ENCODE measurements at places on chromosomes 2 and 18. TPM values are rescaled to one million over a fixed set of nuclear protein-coding genes. Genes with fewer than 3 reads are reported as not detected.
A peak's percentile ranks its signal among the peaks of the same experiment; 100 is the strongest.

CNGA3 gene
- not detected for total RNA-seq

AP1S3 gene
- 25.5 TPM for total RNA-seq

GRCh38 chr2:237967463-237967951, 693 bp downstream of the UBE2F start:
- peak; percentile 42 for DNase-seq
- H3K27me3 ChIP-seq: no peaks in the 10 kb centered on the region
- H3K4me1 ChIP-seq: peaks cover 19% of the 10 kb centered on the region
- no peaks in the 10 kb centered on the region for H3K36me3 ChIP-seq
- peak overlapping the region; percentile 83 for H3K4me3 ChIP-seq

DNA sequence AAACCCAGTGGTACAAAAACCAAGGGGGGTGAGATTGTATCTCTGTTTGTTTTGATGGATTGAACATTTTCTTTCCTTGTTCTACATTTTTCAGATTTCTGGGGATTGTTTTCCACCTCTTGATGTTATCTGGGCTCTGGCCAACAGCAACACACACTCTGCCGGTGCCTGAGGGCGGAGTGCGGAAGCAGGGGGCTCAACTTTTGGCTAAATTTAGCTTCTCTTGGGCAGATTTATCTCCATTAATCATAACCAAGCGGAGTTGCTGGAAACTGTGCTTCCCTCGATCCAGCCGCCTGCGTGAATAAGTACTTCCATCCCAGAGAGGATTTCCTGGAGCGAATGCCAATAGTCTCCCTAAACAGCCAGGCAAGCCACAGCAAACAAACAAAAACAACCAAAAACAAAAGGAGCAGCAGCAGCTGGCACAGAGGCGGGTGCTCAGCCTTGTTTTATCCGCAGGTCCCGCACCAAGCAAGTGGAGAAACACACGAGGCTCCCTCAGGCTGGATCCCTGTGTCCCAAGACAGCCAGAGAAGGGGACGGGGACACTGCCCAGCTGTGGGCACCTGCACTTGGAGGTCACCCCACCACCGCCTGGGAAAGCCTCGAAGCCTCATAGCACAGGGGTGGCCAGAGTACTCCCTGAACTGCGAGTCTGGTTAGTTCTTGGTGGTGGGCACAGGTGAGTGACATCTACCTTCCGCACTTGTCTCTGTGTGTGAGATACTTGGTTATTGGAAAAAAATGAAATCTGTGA, 143.4 kb downstream of the NDUFA10 start:
- H3K27me3 ChIP-seq: no peaks in the 10 kb centered on the region
- H3K4me3 ChIP-seq: no peak overlapping the region
- H3K36me3 ChIP-seq: peaks cover 4% of the 10 kb centered on the region
- H3K4me1 ChIP-seq: no peaks in the 10 kb centered on the region

DNA sequence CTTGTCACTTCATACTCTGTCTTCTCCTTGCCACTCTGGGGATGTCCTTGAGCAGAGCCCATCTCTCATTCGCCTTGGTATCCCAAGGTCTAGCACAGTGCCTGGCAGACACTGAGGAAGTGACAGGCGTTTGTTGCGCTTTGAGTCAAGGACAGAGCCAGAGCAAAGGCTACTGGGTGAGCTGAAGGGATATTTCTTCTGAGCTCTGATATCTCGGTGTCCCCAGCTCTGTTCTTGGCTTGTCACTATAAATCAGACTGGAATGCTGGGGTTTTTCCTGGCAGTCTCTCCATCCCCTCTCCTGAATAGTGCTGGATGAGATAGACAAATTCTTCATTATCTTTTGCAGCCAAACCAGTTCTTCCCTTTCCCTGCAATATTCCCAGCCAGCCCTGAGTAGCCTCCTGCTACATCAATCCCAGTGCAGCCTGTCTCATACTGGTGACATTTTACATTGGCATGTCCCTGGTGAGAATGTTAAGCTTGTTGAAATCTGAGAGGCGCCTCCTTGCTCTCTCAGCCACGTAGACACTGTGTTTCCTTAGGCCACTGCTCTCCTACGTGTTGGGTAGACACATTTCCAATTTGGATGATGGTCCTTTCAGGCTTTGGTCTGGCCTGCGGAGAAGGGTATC, 61.7 kb downstream of the CTIF start:
- no peak for DNase-seq
- no peak overlapping the region for H3K27ac ChIP-seq
- no peaks in the 10 kb centered on the region for H3K4me1 ChIP-seq
- no peak overlapping the region for H3K4me3 ChIP-seq
- no peaks in the 10 kb centered on the region for H3K36me3 ChIP-seq

DNA sequence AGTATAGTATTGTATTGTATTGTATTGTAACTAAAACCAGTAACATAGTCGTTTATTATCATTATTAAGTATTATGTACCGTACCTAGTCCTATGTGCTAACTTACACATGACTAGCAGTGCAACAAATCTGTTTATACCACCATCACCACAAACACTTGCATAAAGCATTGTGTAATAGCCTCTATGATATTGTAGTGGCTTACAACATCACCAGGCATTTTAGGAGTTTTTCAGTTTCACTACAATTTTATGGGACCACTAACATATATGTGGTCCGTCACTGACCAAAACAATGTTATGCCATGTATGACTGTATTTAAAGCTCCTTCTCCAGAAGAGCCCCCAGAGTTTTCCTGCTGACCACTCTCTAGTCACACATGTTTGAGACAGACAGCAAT, 306.2 kb downstream of the SETBP1 start:
- no peaks in the 10 kb centered on the region for H3K36me3 ChIP-seq
- no peaks in the 10 kb centered on the region for H3K4me1 ChIP-seq
- no peak overlapping the region for H3K27ac ChIP-seq
- H3K4me3 ChIP-seq: no peak overlapping the region
- no peaks in the 10 kb centered on the region for H3K27me3 ChIP-seq
- no peak for DNase-seq

- H3K36me3 ChIP-seq: no peaks in the 10 kb centered on the region
- no peak for DNase-seq
- H3K4me3 ChIP-seq: no peak overlapping the region
- no peak overlapping the region for H3K27ac ChIP-seq
- H3K4me1 ChIP-seq: no peaks in the 10 kb centered on the region
- no peaks in the 10 kb centered on the region for H3K27me3 ChIP-seq
Measured at GRCh38 chr2:117321816-117322215, 492.7 kb upstream of the DDX18 start.
